GM06990 (cell line): ENCODE measurements at places on chromosomes 2 and 18.

- no peak for DNase-seq
Measured at GRCh38 chr2:97970293-97971060, 25.3 kb downstream of the TMEM131 start.

- no peak for DNase-seq
Measured at GRCh38 chr2:84788498-84788897, 92.4 kb downstream of the TRABD2A start.

DNA sequence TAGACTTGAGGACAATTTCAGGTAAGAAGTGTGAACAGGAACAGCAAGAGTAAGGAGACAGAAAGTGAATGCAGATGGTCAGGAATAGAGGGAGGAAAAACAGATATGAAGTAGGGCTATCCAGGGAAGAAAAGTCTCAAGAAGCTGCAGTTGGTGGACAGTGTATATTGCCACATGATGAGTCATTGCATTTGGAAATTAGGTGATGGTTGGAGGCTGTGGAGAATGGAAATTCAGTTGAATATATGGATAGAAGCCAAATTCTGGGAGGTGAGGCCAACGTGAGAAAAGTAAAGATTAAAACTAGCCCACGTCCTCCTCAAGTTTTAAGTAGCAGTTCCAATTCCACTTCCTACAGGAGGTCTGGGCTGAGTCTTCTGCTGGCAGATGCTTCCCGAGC is 158.4 kb downstream of the UBE2E3 start:
- no peak for DNase-seq

DNA sequence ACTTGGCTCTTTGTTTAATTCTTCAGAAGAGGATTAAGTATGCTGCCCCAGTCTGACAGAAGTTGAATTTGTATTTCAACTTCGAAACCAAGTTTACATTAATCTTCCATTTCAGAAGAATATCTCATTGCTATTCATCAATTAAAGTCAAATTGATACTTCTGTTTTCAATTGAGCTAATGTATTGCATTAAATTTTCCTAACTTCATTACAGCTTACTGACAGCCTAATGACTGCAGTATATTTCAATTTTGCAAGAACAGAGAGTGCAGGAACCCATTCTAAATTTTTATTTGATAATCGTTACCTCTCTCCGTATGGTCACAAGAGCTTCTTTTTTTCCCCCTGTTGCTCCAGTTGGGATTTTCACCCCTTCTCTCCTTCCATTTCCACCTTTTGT is 218.0 kb downstream of the CALCRL start:
- no peak for DNase-seq

DNA sequence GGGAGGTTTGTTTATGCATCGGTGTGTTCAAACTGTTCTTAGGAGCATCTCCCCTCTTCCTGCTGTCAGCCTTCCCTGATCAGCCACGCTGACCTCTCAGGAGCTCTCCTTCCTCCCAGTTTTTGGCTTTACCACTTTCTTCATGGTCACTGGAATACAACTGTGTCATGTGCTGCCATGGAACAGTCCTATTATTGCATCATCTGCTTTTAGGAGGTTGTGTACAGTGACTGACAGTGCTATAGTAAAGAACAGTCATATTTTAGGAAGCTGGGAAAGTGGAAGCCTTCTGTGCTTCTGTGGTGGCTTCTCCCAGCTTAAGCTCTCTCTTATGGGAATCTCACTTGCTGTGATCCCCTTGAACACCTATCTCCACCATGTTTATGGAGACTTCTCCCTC is 165.5 kb downstream of the TPGS2 start:
- no peak for DNase-seq

- DNase-seq = no peak
Measured at GRCh38 chr2:136248242-136248641, 130.3 kb upstream of the CXCR4 start.

DNA sequence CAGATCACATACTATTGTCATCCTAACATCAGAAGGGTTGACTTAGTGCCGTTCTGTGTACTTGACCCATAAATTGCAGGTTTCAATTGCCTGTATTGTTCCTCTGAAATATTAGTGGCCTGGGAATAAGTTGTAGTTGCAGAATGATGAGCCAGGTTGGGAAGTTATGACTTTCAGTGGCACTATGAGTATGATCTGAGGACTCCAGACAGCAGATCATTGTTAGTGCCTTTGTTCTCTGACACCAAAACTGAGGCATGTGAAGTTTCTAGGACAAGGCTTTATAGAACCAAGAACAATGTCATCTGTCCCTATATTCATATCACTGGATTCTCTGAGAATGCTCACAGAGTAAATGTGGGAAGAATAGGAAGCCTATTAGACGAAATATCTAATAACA is 403.7 kb downstream of the STK39 start:
- no peak for DNase-seq

- DNase-seq = no peak
Measured at GRCh38 chr18:78021196-78021595, 771.5 kb downstream of the GALR1 start.

DNA sequence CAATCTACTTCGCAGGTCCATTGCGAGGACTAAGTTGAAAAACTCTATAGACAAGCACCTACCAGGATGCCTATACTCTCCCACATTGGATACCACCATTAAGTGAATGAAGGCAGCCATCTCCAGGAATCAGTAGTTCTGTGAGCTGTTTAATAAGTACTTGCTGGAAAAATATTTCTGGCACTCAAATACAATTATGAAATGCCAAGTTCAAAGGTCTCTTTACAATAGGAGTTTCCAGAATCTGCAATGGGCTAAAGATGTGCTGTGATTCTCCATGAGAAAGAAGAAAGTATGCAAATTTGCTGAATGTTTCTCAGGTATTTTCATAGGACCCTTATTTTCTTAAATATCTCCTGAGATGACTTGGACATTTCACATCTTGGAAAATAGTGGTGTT is 103.0 kb downstream of the AP1S3 start:
- DNase-seq = no peak

GRCh38 chr2:199739413-199740110 is 111.4 kb downstream of the FTCDNL1 start:
- peak; percentile 9 for DNase-seq

- no peak for DNase-seq
Measured at GRCh38 chr2:118714118-118714517, 133.3 kb downstream of the EN1 start.

- no peak for DNase-seq
Measured at GRCh38 chr2:26477126-26477910, 606 bp downstream of the OTOF start.

DNA sequence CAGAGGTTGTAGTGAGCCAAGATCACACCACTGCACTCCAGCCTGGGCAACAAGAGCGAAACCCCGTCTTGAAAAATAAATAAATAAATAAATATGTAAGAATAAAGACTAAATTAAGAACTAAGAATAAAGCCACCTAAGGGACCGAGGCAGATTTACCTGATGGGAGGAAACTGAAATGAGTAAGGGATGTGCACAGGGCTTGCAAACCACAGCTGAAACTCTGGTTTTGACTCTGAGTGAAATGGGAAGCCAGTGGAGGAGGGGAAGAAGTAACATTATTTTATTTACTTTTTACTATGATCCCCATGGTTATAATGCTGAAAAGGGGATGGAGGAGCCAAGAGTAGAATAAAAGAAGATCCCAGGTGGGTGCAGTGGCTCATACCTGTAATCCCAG is 107.3 kb downstream of the CABYR start:
- peak; percentile 38 for DNase-seq

DNA sequence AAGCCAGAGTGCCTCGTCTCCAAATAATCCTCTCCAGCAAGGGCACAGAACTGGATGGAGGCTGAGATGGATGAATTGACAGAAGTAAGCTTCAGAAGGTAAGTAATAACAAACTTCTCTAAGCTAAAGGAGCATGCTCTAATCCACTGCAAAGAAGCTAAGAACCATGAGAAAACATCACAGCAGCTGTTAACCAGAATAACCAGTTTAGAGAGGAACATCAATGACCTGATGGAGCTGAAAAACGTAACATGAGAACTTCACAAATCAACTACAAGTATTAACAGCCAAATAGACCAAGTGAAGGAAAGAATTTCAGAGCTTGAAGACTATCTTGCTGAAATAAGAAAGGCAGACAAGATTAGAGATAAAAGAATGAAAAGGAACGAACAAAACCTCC is 32.3 kb downstream of the WDPCP start:
- DNase-seq = no peak

GRCh38 chr18:37572736-37573135 is 7.1 kb upstream of the CELF4 start:
- DNase-seq = no peak

DNA sequence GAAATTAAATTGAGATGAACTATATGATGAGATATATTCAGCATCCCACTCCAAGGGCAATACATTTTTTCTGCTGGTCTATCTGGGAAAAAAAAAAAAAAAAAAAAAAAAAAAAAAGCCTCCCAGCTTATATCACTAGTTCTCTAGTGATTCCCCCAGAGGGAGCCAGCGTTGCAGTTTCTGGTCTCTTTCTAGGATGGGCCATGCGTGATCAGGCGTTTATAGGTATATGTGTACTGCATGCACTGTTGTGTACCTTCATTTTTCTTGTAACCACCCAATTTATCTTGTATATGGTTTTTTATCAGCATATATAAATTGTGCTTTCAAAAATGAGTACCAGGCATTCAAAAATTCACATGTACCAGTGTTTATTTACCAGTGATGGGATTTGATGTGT is 35.1 kb downstream of the DCDC2C start:
- no peak for DNase-seq

DNA sequence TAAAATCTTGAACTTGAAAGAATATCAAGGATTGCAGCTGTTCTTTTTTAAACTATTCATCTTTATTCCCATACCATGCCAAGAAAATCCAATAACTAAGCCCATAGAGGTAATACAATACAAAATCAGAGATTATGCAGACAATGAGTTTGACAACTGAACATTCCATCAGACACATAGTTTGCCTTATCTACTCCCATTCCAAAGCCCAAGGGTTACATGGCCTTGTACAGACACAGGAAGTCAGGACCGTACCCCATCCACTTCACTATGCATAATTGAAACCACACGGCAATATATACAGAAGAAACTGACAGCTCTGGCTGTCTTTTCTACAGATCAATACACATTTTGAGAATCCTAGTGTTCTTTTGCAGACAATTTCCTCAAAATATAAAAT is 181.3 kb downstream of the TMX3 start:
- DNase-seq = no peak

DNA sequence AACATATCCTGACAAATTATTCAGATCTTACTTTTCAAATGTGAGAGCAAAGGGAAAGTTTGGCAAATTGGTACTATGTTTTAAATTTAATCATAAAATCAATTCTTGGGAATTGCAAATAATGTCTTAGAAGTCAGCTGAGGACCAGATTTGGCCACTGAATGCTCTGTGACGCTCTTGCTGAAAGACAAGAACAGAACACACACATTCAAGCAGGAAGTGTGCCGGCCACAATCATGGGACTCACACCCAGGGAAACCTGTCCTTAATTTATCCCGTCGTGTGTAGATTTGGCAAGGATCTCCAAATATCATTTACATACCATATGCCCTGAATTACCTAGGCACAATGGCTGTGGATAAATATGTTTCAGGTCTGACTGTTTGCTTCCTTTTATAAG is 253.1 kb downstream of the TCF4 start:
- no peak for DNase-seq

DNA sequence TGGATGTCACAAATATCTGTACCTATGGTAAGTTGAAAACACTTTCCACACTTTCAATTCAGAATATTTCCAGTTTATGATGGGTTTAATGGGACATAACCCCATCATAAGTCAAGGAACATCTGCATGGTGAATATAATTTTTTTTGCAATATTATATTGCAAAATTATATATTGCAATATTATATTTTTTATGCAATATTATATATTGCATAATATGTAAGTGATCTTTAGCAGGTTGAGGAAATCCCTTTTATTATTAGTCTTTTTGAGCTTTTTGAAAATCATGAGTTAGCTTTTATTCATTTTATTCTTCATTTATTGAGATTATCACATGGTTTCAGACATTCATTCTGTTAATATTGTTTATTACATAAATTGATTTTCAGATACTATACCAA is 342.2 kb upstream of the GALNT5 start:
- no peak for DNase-seq

GRCh38 chr18:9612215-9612830 is 2.0 kb downstream of the PPP4R1 start:
- no peak for DNase-seq

- no peak for DNase-seq
Measured at GRCh38 chr2:77443076-77443475, 79.1 kb downstream of the LRRTM4 start.

- DNase-seq = no peak
Measured at GRCh38 chr18:63697097-63697660, 5.6 kb upstream of the SERPINB11 start.

DNA sequence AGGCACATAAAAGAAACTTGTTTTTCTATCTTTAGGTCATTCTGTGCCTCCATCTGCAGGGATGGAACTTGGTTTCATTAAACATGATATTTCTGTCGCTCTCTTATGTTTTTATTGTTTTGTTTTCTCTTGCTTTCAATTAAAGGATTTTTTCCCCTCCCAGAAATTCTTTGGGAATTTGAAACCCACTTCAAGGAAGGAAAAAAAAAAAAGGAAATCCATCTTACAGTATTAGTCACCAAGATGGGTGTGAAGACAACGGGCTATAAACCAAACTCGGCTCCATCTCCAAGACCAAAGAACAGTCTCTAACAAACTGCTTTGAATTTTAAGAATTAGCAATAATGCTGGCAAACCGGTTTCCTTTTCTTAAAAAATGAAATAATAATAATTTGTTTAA is 244.1 kb downstream of the BCL11A start:
- no peak for DNase-seq

DNA sequence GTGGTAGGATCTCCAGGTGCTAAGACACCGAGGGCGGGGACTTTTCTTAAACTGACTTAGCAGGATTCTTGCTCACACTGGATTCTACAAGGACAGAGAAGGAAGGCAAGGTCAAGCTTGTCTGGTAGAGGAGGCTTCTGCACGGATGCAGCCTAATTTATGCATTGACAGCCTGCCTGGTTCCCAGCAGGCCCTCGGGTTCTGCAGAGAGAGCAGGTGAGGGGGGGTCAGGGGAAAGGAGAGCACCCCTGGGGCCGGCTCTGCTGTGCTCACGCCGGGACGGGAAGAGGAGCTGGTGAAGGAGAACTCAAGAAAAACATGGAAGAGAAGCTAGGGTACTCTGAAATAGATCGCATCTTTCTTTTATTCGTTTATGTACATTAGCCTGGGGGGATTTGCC is 46.4 kb downstream of the ADI1 start:
- no peak for DNase-seq
